ENCODE measurements at places on chromosomes 12 and 14.

DNA sequence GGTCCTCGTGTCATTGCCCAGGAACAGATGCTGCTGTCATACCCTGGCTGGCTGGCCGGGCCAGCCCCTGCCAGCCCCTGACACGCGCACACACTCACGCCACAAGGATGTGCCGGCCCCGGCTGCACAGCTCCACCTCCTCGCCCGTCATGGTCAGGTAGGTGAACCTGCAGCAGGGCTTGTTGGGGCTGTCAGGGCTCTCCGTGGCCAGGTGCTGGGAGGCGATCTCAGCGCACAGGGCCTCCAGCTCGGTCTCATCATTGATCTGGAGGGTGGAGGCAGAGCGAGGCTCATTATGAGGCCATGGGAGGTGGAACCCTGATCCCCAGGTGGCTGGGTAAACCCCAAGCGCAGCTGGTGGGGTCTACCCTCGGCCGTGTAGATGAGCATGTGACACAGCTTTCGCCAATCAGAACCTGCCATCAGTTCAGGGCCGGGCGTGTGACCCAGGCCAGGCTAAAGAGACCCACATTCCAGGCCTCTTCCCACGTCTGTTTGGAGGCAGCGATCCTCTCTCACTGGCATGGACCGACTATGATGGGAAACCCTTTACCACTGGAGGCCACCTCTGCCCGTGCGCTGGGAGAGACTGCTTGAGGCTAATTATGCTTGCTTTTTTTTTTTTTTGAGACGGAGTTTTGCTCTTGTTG is 38.8 kb downstream of the TRAFD1 start:
- DNase-seq, result no peak

DNA sequence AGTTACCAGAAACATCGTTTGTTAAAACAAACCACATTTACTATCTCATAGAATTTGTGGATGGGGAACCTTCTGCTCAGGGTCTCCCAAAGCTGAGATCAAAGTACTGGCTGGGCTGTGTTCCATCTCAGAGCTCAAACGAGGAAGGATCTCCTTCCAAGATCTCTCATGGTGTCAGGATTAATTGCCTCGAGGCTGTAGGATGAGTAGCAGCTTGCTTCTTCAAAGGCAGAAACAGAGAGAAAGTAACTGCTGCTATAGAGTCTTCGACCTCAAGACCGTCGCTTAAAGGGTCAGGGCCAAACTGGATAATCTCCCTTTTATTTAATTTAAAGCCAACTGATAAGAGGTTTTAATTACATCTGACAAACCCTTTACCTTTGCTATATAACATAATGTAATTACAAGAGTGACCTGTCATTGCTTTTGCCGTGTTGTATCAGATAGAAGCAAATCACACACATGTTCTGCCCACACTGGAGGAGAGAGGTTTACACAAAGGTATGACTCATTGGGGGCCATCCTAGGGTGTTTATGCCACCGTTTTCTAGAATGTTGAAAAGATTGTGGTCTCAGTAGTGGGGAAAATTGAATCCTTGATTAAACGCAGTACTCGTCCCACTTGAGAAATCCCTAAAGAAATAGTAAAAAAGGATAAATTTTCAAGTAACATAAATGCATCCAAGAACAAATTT is 868.8 kb upstream of the TMEM132C start:
- no peak for DNase-seq

DNA sequence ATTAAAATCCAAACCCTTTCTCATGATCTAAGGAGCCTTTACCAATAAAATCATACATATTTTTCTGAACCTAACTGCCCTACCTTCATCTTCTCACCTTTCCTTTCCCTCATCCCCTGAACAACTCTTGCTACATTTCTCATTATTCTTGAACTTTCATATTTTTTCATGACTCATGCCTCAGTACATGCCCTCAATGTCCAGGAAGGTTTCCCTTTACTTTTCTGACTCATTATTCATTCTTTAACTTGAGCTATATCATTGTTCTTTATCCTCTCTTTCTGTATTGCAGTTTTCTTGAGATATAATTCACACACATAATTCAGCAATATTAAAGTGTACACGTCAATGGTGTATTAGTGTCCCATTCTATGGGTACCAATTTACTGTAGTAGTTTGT is 231.0 kb downstream of the ALG10B start:
- no peak for DNase-seq

GRCh38 chr12:20458011-20458410 is 89.7 kb downstream of the PDE3A start:
- DNase-seq, result no peak

DNA sequence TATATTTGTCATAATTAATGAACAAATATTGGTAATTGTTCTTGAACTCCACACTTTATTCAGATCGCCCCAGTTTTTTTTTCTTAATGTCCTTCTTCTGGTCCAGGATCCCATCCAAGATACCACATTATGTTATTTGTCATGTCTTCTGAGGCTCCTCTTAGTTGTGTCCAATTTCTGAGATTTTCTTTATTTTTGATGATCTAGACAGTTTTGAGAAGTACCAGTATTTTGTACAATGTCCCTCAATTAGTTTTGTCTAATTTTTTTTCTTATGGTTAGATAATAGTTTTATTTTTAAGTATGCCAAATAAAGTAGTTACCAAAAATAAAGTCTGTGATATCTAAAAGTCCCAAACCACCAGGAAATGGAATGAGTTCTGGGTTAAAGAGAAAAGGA is 440.8 kb upstream of the ATP2B1 start:
- no peak for DNase-seq

GRCh38 chr14:80356413-80356812 is 145.1 kb upstream of the DIO2 start:
- DNase-seq, result peak; percentile 10

- no peak for DNase-seq
Measured at GRCh38 chr12:75390156-75390898, 562 bp upstream of the GLIPR1L2 start.

DNA sequence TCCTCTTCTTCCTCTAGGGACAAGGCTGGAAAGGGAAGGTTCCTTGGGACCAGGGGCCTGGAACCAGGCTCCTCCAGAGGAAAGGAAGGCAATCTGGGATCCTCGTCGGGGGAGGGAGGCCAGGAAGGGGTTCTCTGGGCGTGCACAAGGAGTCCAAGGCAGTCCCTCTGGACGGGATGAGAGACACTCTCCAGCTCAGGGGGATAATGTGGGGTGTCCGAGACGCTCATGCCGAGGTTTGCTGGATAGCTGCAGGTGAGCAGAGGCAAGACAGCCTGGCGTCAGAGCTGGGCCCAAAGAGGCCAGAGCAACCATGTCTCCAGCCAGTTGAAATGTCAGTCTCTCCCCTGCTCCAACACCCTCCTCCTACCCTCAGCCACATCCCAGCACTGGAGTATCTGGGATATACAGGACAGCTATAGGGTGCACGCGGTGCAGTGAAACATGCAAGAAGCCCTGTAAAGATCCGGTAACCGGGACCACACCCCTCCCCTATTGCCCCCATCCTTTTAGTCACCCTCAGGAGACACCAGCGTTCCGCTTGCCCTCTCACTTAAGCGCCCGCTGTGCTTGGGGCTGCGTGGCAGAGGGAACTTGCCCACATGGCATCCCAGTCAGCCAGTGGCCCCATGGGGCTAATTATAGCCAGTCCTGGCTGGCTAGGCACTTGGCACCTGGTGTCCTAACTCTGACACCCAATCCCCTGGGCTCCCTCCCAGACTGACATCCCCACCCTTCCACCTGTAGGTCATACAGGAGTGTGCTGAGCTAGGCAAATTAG is at the start of gene KLHL33:
Gene KLHL33, minus strand, starts transcription at position 585 of the 781 bp plus-strand sequence. Its CDS starts 355 bp downstream, at position 230.
- DNase-seq, result no peak

- DNase-seq, result no peak
Measured at GRCh38 chr14:85881935-85882334, 352.0 kb downstream of the FLRT2 start.

DNA sequence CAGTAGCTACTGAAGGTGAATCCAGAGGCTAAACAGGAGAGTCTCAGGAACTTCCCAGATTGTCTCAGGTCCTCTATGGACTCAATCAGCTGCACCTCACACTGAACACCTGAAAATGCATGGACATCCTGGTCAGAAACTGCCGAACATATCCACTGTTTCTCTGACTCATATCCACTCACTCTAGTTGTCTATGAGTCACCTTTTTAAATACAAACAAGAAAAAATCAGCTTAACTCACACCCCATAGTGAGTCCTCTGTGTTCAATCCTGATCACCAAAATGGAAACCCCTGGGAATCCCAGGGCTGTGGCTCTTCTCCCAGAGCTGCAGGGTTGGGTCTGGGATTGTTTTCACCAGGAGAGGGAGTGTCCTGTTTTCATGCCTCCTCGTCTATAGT is 556.7 kb downstream of the TMEM121 start:
- no peak for DNase-seq

- peak; percentile 46 for DNase-seq
Measured at GRCh38 chr12:96034621-96035282, 635 bp downstream of the LTA4H start.

- DNase-seq, result no peak
Measured at GRCh38 chr12:76080017-76080728, 4.3 kb downstream of the NAP1L1 start.

- no peak for DNase-seq
Measured at GRCh38 chr12:87678453-87678852, 350.7 kb downstream of the C12orf50 start.

DNA sequence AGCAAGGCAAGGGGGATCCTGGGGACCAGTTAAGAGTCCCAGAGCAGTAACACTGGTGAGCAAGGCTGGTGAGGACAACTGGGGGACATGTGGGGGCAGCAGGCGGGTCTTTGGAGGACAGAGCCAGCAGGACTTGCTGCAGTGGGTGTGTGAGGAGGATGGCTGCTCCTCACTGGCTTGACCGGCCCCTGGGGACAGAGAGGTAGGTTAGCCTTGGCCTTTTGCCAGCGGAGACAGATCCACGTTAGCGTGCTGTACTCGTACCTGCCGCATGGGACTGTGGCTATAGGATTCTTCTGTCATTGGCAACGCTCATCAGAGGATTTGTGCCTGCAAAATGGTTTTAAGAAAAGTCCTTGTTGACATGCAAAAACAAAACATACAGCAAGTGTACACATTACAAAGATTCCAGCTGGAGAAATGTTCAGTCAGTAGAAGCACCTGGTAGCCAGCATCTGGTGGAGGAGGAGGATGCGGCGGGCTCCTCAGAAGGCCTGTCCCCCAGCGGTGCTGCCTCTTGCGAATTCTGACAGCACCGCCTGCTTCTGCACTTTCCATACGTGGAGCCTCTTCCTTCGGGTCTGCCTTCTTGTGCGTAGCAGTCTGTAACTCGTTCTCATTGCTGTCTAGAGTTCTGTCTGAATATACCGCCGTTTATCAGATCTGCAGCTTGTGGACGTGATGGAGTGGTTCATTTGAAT is 91.3 kb downstream of the EP400 start:
- no peak for DNase-seq

DNA sequence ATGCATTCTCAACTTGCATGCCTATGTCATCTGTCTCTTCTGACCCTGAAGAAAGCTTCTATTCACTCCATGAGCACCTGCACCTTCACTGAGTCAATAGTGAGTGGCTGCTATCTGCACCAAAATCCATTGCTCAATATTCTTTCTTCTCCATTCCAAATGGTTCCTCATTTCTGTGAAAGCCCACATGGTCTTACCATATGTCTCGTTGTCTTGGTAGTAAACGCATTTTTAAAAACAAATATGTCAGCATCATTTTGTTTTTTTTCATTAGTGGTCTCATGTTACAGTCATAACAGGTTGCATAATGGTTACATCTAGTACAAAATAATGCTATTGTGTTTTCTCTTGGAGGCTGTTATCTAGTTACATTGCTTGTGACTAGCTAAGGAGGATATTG is 106.9 kb upstream of the CPM start:
- DNase-seq, result no peak

DNA sequence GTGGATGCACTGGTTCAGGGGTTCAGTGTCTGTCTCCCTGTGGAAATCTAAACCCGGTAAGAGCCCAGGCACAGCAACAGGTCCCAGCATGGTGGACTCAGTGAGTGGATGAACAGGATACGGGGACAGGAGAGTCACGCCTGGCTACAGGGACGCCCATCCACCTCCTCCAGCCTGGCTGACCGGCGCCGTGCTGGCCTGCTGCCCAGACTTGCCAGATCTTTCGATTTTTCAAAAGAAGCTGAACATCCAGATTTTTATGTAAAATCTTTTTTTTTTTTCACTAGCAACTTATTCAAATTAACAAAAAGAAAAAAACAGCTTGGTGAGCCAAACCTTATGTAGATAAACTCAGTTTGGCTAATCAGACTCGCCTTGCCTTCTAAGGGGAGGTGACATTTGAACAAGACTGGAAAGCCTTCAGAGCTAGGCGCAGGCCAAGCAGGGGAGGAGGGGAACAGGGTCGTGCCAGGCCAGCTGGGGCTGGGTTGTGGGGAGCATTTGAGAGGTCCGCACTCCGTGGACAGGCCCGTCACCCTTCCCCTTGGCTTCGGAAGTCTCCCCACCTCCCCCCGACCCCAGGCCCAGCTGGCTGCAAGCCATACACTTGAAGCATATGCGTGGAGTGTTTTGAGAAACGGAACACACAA is 87.8 kb upstream of the NCOR2 start:
- DNase-seq, result no peak

DNA sequence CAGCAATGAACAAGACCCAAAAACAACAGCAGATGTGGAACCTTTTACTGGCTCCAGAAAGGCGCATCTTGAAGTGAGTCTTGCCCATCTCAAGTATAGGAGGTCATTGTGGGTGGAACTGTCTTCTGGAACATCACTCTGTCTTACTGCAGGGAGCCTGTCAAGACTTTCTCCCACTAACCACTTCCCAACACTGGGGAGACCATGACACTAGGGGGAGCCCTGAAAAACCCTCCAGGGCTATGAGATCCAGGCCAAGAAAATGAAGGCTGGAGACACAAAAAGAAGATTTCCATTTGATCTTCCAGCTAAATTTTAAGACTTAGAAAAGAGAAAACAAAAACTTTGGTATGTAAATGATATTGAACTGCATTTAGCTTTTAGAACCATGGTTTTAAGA is 13.5 kb upstream of the ATG14 start:
- DNase-seq, result no peak

DNA sequence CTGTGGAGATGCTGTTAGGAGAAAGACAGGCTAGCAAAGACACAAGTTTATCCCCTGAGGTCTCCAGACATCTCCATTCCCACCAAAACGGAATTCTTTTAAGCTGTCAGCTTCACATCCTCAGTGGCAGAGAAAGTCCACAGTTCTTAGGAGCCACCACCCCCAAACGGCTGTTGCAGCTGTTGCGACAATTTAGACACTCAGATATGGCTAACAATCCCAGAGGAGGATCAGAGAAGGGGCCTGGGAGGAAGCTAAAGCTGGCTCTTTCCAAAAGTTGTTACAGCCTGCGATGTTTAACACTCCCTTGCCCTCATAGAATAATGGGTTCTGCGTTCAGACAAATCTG is 1.9 kb upstream of the ATP5MC2 start:
- no peak for DNase-seq

DNA sequence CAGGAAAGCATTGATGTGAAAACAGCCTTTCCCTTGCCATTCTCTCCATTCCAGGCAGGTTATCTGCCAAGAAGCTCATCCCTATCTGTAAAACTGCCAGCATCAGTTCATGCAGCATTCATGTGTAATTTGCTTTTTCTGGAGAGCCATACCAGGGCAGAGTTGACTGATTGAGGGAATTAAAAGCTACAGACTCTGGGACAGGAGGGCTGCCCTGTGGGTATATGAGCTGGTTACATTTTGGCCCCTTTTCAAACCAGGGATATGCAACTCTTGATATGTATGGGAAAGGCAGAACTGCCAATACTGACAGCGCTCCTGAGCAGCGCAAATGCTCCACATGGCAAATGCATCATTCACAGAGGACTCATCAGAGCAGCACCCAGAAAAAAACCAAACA is 53.7 kb downstream of the SYT1 start:
- DNase-seq, result no peak
